Peyer's patch (tissue), 4 donors: ENCODE measurements at places on chromosomes 11 and 22. TPM values are rescaled to one million over a fixed set of nuclear protein-coding genes. Genes with fewer than 3 reads are reported as not detected.

The CBX6 gene
- total RNA-seq = 13.1 TPM

The PVALB gene
- total RNA-seq = not detected

The APOBEC3A gene
- not detected for total RNA-seq

The ZP1 gene
- total RNA-seq = 2.1 TPM

The LRRC51 gene
- 7.4 TPM for total RNA-seq

DNA sequence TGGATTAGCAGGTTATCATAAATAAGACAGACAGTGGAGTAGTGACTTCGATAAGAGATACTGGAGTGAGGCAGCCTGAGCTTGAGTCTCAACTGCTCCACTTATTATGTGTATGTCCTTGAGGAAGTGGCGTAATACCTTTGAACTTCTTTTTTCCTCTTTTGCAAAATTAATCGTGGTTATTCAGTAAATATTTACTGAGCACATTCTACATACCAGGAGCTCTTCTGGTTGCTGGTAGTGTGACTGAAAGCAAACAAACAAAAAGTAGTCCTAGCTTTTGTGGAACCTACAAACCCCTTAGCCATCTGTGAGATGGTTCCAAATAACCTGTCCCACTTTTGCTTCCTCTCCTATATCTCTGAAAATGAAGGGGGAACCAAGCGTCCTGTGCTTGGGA is 125.6 kb upstream of the ASPHD2 start:
- no peaks in the 10 kb centered on the region for H3K27me3 ChIP-seq
- no peak for DNase-seq

GRCh38 chr11:116701876-116702275 is 70.9 kb downstream of the BUD13 start:
- no peak for DNase-seq
- H3K4me1 ChIP-seq = no peaks in the 10 kb centered on the region
- H3K36me3 ChIP-seq = no peaks in the 10 kb centered on the region
- no peak overlapping the region for H3K27ac ChIP-seq
- no peaks in the 10 kb centered on the region for H3K27me3 ChIP-seq
- H3K4me3 ChIP-seq = no peak overlapping the region

DNA sequence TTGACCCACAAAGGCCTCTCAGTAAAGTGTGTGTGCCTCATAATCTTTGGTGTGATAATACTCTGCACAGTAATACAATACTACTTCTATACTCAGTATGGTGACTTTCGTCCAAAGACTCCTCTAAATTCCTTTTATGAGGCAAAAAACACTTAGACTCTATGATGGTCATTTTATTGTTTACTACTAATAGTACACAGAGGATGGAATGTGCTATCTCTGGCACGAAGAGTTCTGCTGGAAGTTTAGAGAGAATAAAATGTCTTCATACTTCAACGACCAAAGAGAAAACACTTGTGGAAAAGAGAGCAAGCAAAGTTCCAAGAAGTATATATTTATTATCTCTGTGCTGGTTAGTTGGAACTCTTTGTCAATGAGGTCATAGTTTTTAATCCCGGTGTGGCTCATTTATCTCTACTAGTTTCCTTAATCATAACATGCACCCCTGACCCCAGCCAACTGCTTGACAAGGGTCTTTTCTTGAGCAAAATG is 7.5 kb upstream of the CSTF3 start:
- H3K27me3 ChIP-seq = no peaks in the 10 kb centered on the region
- peaks cover 18% of the 10 kb centered on the region for H3K4me1 ChIP-seq
- no peaks in the 10 kb centered on the region for H3K36me3 ChIP-seq

GRCh38 chr11:126547161-126547560 is 191.7 kb downstream of the ST3GAL4 start:
- no peaks in the 10 kb centered on the region for H3K4me1 ChIP-seq
- DNase-seq = no peak

DNA sequence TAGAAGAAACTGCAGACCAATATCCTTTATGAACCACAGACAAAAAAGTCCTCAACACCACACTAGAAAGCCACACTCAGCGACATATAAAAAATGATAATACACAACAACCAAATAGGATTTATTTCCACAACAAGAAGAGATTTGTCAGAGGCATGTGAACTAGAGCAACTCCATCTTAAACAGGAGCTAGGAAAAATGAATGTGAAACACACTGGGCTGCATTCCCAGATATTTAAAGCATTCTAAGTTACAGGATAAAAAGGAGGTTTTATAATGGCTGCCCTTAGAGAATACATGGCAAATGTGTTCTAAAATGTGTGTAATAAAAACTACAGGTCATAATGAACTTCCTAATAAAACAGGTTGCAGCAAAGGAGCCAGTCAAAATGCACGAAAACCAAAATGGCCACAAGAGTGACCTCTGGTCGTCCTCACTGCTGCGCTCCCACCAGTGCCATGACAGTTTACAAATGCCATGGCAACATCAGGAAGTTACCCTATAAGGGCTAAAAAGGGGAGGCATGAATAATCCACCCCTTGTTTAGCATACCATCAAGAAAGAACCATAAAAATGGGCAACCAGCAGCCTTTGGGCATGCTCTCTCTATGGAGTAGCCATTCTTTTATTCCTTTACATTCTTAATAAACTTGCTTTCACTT is 21.8 kb downstream of the XKR3 start:
- H3K27me3 ChIP-seq = no peaks in the 10 kb centered on the region
- no peaks in the 10 kb centered on the region for H3K4me1 ChIP-seq
- DNase-seq = no peak
- no peak overlapping the region for H3K4me3 ChIP-seq
- no peaks in the 10 kb centered on the region for H3K36me3 ChIP-seq

DNA sequence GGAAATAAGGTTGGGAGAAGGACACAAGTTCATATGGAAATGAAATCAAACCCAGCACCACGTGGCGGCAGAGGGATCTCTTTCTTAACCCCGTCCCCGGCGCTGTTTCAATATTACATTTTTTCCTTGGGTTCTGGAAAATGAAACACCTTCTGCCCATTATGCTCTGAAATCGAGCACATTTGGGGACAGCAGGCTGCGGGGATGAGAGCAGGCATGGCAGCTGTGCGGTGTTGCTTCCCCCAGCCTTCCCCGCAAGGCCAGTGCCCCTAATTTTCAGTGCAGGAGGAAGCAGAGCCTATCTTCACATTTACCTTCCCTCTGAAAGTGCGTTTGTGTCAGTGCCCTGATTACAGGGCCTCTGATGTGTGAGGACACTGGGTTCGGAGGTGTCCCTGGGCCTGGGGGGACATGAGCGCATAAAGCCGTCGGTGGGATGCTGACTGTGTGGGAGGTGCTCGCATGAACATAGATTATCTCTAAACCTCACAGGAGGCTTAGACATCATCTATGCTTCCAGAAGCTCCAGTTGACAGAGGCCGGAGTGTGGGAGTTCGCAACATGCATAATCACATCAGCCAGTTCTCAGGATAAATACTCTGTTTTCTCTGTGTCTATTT is 921.3 kb downstream of the BRD1 start:
- DNase-seq = no peak
- H3K36me3 ChIP-seq = no peaks in the 10 kb centered on the region
- no peaks in the 10 kb centered on the region for H3K27me3 ChIP-seq
- no peak overlapping the region for H3K27ac ChIP-seq
- no peak overlapping the region for H3K4me3 ChIP-seq

DNA sequence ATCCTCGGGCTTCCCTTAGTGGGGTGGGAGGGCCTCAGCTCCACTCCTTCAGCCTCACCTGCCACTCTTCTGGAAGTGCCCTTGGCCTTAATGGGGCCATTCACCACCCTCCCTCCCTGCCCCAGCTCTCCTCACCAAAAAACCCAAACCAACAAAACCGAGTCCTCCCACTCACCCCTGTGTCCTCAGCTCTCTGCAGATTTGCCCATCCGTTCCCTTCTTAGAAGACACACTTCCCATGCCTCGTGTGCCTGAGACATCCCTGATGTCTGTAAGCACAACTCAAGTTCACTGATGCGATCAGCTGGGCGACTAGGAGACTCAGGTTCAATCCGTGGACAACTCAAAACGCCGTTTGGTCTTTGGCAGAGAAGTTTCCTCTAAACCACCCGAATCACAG is 839.2 kb downstream of the TBC1D22A start:
- no peaks in the 10 kb centered on the region for H3K36me3 ChIP-seq
- H3K4me3 ChIP-seq = no peak overlapping the region
- H3K4me1 ChIP-seq = no peaks in the 10 kb centered on the region
- peak; percentile 13 for DNase-seq
- H3K27me3 ChIP-seq = no peaks in the 10 kb centered on the region

- H3K36me3 ChIP-seq = no peaks in the 10 kb centered on the region
- no peaks in the 10 kb centered on the region for H3K27me3 ChIP-seq
- no peak for DNase-seq
- no peaks in the 10 kb centered on the region for H3K4me1 ChIP-seq
- H3K27ac ChIP-seq = no peak overlapping the region
Measured at GRCh38 chr11:122954455-122954854, 27.2 kb downstream of the BSX start.

DNA sequence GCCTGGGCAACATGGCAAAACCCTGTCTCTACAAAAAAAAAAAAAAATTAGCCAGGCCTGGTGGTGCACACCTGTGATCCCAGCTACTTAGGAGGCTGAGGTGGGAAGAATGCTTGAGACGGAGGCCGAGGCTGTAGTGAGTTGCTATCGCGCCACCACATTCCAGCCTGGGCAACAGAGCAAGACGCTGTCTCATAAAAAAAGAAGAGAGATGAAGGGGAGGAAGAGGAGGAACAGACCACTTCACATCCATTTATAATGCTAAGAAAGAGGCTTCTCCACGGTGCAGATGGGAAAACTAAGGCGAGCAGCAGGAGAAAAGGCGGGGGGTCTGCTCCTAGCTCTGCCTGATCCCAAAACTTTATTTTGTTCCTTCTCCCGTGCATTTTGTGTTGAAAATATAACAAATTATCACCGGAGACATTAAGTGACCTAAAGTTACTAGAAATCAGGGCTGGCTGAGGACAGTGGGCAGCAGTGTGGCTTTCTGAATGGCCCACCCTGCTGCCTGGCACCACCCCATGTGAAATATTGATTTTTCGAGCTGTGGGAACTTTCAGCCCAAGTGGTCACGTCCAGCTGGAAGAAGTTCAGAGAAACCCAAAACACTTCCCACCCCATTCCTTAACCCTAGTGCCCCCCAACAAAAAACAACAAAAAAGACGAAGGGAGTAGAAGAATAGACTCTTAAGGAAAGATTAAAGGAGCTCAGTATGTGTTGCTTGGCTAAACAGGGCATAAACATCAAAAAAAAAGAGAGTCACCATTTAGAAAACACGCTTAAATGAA is 9.5 kb downstream of the MYH9 start:
- no peaks in the 10 kb centered on the region for H3K27me3 ChIP-seq
- no peak for DNase-seq
- H3K27ac ChIP-seq = peak overlapping the region; percentile 87
- no peaks in the 10 kb centered on the region for H3K36me3 ChIP-seq

DNA sequence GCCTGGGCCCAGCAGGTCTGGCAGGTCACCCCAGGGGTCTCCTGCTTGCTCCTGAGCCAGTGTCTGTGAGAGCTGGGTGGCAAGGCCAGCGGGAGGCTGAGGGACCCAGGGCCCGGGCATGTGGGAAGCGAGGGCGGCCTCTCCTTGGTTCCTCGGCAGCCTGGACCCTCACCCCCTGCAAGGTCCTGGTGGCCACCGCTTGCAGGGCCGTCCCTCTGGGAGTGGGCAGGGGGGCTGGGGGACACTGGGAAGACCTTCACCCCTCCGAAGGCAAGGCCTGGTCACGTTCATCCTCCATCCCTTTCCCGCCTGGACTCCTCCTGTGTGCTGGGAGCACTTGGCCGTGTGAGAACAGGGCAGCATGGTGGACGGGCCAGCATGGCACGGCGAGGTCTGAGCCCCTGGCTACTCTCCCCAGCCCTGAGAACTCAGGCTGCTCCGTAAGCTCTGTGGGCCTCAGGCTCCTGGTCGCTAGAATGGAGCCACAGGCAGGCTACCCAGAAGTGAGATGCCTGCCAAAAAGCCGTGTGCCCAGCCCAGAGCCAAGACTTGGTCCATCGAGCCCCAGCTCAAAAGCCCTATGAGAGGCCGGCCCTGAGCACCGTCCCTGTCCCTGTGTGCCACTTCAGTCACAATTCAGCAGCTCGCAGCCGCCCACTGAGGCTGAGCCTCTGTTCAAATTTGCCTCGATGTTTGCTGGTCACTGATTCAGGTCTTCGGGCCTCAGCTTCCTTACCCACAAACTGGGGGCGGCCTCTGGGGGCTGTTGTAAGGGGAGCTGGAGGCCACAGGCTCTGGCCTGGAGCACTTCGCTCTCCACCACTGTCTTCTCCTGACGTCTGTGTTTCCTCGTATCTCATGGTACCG is 45.0 kb downstream of the IGLL1 start:
- DNase-seq = no peak
- H3K27ac ChIP-seq = peak overlapping the region; percentile 70
- no peak overlapping the region for H3K4me3 ChIP-seq

GRCh38 chr11:36684840-36685801 is 87.1 kb upstream of the RAG2 start:
- H3K4me3 ChIP-seq = no peak overlapping the region
- no peaks in the 10 kb centered on the region for H3K36me3 ChIP-seq
- no peaks in the 10 kb centered on the region for H3K27me3 ChIP-seq
- DNase-seq = no peak
- no peaks in the 10 kb centered on the region for H3K4me1 ChIP-seq

- H3K27me3 ChIP-seq = no peaks in the 10 kb centered on the region
- no peak overlapping the region for H3K4me3 ChIP-seq
- no peaks in the 10 kb centered on the region for H3K36me3 ChIP-seq
- no peaks in the 10 kb centered on the region for H3K4me1 ChIP-seq
- DNase-seq = no peak
Measured at GRCh38 chr11:107710301-107710700, 1.6 kb downstream of the SLN start.

- no peaks in the 10 kb centered on the region for H3K27me3 ChIP-seq
- H3K36me3 ChIP-seq = no peaks in the 10 kb centered on the region
- no peak overlapping the region for H3K4me3 ChIP-seq
- H3K27ac ChIP-seq = no peak overlapping the region
Measured at GRCh38 chr11:28684011-28684586, 575.9 kb downstream of the METTL15 start.

DNA sequence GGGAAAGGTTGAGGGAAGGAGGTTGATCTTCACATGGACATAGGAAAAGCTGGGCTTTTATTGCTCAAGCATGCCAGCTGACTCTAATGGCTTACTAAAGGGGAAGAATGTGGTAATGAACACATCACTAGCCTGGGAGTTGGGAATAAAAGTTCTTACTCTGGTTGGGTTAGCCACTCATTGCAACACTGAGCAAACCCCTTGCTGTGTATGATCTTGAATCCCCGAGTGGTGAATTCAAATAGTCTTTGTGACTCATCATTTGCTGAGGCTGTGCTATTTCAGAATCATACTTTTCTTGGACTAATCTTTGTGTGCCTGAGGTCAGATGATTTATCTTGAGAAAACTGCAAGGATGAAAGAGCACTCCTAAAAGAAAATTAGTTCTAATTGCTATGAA is 304.1 kb upstream of the ANO5 start:
- no peaks in the 10 kb centered on the region for H3K4me1 ChIP-seq
- DNase-seq = no peak
- no peaks in the 10 kb centered on the region for H3K36me3 ChIP-seq

GRCh38 chr22:30452861-30453260 is 19.0 kb downstream of the SEC14L3 start:
- no peak for DNase-seq
- H3K27ac ChIP-seq = no peak overlapping the region
- no peaks in the 10 kb centered on the region for H3K27me3 ChIP-seq
- no peaks in the 10 kb centered on the region for H3K36me3 ChIP-seq

- H3K27me3 ChIP-seq = no peaks in the 10 kb centered on the region
- no peak overlapping the region for H3K27ac ChIP-seq
- DNase-seq = no peak
- no peaks in the 10 kb centered on the region for H3K4me1 ChIP-seq
Measured at GRCh38 chr11:90997241-90997640, 774.4 kb upstream of the CHORDC1 start.
